ENCODE measurements at places on chromosomes 16 and 17. TPM values are rescaled to one million over a fixed set of nuclear protein-coding genes. Genes with fewer than 3 reads are reported as not detected.

Gene CBFA2T3
- not detected for total RNA-seq

Gene CRISPLD2
- total RNA-seq, result 2.7 TPM

Gene LRRC37A
- total RNA-seq, result 6.3 TPM

Gene PRDM7
- 4.4 TPM for total RNA-seq

Gene DNASE1L2
- total RNA-seq, result 0.15 TPM

Gene EFCAB13
- total RNA-seq, result 2.8 TPM

Gene KRTAP4-6
- total RNA-seq, result not detected

Gene MT4
- not detected for total RNA-seq

Gene KRTAP4-9
- not detected for total RNA-seq

Gene HOXB1
- total RNA-seq, result not detected

Gene FAM83G
- 4.0 TPM for total RNA-seq

Gene PNMT
- total RNA-seq, result not detected

Gene C1QTNF1
- total RNA-seq, result 24.8 TPM

Gene SRCIN1
- total RNA-seq, result under 0.01 TPM

Gene TTLL6
- not detected for total RNA-seq

Gene KREMEN2
- total RNA-seq, result 0.15 TPM

Gene NME1
- total RNA-seq, result 175 TPM

Gene CLDN6
- total RNA-seq, result not detected

Gene CD68
- 24.4 TPM for total RNA-seq

Gene KRT12
- not detected for total RNA-seq

Gene C17orf113
- total RNA-seq, result 0.34 TPM

Gene MAZ
- total RNA-seq, result 182 TPM

Gene IL17C
- not detected for total RNA-seq

Gene TEKT3
- total RNA-seq, result not detected

Gene GNAO1
- total RNA-seq, result 0.33 TPM

Gene ARL5C
- not detected for total RNA-seq

Gene MYO1C
- total RNA-seq, result 112 TPM

Gene SHISA9
- total RNA-seq, result 1.5 TPM

Gene PRRT2
- not detected for total RNA-seq

Gene TRIM25
- 113 TPM for total RNA-seq

Gene EFNB3
- 4.4 TPM for total RNA-seq

Gene CNTNAP4
- not detected for total RNA-seq

Gene OR4D1
- total RNA-seq, result not detected
